ENCODE measurements at places on chromosomes 11 and 22. TPM values are rescaled to one million over a fixed set of nuclear protein-coding genes. Genes with fewer than 3 reads are reported as not detected.
A peak's percentile ranks its signal among the peaks of the same experiment; 100 is the strongest.

The UQCR10 gene
- total RNA-seq = 40.8 TPM

The GUCY1A2 gene
- not detected for total RNA-seq

The FAR1 gene
- total RNA-seq = 74.6 TPM

The APOC3 gene
- not detected for total RNA-seq

The CHEK1 gene
- 10.1 TPM for total RNA-seq

The WNT11 gene
- total RNA-seq = 1.3 TPM

The ZNRF3 gene
- 0.33 TPM for total RNA-seq

The OR52H1 gene
- total RNA-seq = 0.26 TPM

The CD3D gene
- total RNA-seq = 12.0 TPM

The ZNF215 gene
- 0.80 TPM for total RNA-seq

- no peak for DNase-seq
These were observed 99.3 kb upstream of the SESN3 start for GRCh38 chr11:95330302-95330701.

DNA sequence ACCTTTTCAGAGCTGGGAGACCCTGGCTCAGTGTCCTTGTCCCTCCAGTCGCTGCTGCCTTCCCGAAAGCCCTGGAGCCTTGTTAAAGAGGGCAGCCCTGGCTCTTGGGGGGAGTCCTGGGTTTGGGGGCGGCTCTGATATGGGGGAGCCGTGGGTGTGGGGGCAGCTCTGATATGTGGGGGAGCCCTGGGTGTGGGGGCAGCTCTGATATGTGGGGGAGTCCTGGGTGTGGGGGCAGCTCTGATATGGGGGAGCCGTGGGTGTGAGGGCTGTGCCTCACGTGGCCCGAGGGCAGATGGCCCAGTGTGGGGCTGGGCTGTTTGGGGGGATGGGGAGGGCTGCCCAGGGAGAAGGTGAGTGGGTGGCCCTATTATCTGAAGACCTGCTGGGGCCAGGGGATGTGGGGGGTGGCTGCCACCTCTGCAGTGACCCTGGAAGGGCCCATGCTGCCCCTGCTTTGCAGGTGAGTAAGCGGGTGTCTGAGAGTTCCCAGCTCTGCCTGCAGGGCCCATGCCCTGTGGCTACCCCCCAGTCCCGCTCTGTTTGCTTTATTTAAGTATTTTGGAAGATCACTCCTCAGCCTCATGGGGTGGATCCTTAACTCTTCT is 30.9 kb upstream of the GRAMD4 start:
- no peak for DNase-seq

GRCh38 chr22:44697423-44698141 is 4.4 kb upstream of the PRR5 start:
- DNase-seq = peak; percentile 92

DNA sequence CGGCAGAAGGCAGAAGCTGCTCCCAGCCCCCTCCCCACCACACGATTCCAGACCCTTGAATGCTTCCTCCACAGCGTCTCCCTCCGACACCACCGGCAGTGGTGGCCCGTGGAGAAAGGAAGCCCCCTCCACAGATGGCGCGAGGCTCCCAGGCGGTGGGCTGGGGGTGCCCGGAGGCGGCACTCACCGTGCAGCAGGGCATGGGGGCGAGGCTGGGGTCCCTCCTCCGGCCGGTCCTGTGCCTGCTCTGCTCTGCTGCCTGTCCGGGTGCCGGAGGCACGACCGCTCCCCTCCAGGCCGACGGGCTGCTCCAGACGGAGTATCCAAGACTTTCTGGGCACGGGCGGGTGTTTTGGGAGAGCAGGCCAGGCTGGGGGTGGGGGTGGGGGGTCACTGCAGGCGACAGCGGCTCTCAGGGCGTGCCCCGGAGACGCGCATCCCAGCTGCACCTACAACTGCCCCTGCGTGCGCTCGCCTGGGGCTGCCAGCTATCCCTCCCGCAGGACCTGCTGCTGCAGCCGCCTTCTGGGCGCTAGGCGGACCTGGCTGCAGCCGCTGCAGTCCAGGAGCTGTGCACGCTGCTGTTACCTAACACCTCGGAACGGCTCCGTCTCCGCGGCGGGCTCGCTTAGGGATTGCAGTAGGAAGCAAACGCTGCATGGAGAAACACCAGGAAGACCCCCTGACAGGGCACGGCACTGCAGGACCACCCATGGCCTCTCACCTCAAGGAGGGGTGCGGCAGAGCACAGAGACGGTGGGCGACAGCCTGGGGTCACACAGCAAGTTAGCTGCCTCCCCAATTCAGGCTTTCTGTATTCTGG is 15.2 kb downstream of the MRGPRG start:
- DNase-seq = no peak

- DNase-seq = no peak
These were observed 71.7 kb downstream of the DBX1 start for GRCh38 chr11:20088397-20089225.

DNA sequence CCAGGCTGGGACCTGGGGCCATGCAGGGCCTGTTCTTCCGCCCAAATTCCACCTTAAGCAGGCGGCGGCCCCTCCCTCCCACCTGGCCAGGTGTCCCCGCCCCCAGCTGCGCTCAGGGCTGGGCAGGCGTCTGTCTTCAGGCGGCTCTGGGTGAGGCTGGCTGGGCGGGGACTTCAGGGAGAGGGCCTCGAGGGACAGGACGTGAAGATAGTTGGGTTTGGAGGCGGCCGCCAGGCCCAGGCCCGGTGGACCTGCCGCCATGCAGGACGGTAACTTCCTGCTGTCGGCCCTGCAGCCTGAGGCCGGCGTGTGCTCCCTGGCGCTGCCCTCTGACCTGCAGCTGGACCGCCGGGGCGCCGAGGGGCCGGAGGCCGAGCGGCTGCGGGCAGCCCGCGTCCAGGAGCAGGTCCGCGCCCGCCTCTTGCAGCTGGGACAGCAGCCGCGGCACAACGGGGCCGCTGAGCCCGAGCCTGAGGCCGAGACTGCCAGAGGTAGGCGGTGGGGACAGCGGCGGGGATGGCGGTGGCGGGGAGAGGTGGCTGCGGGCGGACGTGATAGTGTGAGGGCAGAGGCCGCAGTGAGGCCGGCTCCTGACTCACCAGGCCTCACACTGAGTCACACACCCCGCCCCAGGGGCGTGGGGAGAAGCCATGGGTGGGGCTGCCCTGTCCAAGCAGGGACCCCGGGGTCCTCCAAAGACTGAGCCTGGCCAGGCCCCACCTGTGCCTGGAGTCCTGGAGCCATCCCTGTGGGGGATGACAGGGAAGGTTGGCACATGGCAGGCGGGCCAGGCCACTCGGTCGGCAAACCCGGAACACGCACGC is at the start of gene PKP3:
PKP3 (plus strand) TSS at position 176 of the 824 bp plus-strand sequence; CDS start at position 260, 84 bp downstream.
- no peak for DNase-seq

GRCh38 chr11:86632499-86633269 is 39.7 kb downstream of the ME3 start:
- DNase-seq = peak; percentile 13

GRCh38 chr11:94662065-94662779 is 95.1 kb downstream of the PIWIL4 start:
- no peak for DNase-seq

GRCh38 chr11:82007521-82007920 is 726.1 kb downstream of the FAM181B start:
- no peak for DNase-seq

- peak; percentile 79 for DNase-seq
These were observed 9.7 kb upstream of the NEFH start for GRCh38 chr22:29470159-29470855.

- DNase-seq = no peak
These were observed 1130.0 kb downstream of the DLG2 start for GRCh38 chr11:84497181-84497580.

GRCh38 chr11:3369366-3369765 is 9.6 kb downstream of the ZNF195 start:
- DNase-seq = no peak

DNA sequence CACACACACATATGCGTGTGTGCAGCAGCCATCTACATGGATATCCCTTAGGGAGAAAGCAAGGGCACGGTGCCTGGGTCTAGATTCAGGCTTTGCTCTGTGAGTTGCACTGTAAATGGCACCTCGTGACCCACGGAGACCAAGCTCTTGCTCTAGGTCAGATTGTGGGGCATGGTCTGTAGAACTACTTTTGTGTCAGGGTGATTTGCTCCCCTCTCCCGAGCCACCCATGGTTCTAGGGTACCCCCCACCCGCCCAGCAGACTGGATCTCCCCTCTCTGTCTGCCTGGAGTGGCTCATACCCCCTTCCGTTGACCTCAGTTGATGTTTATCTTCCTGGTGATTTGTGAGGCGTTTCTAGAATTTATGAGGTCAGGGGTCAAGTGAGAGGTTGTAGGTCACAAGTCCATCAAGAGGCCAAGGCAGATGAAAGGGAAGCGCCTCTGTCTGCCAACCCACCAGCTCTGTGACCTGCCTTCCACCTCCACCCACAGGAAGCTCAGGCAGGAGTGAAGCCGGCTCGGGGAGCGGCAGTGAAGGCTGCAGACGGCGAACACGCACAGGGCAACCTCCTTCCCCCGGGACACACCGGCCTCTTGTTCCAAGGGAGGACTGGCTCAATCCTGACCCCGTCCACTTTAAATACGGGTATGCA is 76.2 kb upstream of the TTLL12 start:
- DNase-seq = peak; percentile 63

DNA sequence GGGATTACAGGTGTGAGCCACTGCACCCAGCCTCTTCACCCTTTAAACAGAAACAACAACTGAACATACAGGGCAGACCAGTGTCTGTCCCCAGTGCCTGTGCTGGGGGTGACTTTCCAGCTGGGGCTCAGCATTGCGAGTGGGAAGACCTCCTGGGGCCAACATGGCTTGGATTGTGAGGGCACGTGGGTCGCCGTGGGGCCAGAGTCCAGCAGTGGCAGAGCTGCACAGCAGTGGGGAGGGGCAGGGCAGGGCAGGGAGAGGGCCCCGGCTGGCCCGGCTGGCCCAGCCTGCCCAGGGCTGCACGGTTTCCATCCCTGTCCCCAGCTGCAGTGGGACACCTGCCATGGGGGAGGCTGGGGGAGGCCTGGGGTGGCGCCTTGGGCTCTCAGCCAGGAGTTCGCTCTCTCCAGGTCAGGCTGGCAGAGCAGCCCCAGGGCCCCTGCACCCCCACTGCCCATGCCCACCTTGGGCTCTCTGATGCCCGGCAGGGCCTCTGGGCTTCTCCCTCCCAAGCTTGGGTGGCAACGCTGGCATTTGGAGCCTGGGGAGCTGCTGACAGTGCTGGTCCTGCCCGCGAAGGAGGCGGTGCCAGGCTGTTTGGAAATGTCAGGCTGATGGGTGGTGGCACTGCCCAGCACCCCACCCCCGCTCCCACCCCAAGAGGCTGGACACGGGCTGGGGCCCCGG is 30.5 kb upstream of the CCDC188 start:
- DNase-seq = no peak

DNA sequence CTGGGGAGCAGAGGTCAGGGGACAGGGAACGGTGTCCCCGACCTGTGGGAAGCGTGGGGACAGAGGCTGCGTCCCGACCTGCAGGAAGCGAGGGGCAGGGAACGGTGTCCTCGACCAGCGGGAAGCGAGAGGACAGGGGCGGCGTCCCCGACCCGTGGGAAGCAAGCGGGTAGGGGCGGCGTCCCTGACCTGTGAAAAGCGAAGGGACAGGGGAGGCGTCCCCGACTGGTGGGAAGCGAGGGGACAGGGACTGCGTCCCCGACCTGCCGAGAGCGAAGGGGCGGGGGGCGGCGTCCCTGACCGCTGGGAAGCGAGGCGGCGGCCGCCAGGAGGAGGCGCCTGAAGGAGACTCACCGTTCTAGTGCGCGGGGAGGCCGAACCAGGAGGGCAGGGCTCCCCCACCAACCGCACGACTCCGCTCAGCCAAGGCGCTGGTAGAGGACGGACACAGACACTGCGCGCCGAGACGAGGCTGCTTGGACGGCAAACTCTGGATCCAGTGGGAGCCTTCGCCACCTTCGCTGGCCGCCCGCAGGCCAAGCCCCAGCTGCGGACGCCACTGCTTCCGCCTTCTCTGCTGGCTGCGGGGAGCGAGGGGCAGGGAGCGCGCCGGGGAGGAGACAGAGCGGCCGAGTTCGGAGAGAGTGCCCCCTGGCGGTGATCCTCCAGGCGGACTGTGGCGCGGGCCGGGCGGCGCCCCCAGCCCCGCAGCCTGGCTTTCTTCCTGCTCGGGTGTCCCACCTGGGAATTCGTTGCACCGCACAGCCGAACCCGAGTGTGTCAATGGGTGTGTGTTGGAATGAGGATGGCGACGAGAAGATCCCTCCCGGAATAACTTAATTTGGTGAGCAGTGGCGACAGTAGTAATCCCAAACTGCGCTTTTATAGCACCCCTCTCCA is at the start of gene TRAF6:
TRAF6 (minus strand) TSS at position 579 of the 900 bp plus-strand sequence. CDS start 8,757 bp downstream, outside the sequence.
- DNase-seq = peak; percentile 91

GRCh38 chr22:20530368-20531153 is 23.2 kb downstream of the MED15 start:
- DNase-seq = no peak

DNA sequence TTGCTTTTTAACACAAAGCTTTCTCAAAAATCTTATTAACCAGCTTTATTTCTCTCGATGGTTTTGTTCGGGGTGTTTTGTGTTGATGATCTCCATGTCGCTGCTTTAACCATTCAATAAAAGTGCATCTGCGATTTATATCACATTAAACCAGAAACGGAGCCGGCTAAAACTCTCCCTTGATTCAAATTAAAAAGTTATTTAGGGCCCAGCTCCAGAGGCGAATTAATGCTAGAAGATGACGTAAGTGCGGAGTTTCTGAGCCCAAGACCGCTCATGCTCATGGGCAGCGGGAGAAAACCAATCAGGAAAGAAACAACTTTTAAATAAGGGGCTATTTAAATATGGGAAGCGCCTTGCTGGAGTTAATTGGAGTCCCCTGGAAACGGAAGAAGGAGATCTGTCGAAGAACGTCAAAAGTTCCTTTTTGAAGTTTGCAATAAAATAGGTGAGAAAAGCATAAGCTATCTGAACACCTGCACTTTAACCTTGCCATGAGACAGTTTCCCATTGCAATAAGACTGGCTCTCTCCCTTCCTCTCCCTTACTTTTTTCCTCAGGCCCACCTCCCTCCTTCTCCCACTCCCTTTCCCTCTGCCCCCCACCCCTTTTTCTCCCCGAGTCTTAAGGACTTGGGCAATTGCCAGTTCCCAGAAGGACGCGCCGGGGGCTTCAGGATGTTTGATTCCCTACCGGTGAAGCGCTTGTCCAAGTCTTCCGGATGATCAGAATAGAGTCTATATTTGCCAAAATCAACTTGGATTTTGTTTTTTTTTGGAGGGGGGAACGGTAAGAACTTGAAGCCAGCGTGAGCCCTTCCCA is 1.9 kb upstream of the DBX1 start:
- no peak for DNase-seq

DNA sequence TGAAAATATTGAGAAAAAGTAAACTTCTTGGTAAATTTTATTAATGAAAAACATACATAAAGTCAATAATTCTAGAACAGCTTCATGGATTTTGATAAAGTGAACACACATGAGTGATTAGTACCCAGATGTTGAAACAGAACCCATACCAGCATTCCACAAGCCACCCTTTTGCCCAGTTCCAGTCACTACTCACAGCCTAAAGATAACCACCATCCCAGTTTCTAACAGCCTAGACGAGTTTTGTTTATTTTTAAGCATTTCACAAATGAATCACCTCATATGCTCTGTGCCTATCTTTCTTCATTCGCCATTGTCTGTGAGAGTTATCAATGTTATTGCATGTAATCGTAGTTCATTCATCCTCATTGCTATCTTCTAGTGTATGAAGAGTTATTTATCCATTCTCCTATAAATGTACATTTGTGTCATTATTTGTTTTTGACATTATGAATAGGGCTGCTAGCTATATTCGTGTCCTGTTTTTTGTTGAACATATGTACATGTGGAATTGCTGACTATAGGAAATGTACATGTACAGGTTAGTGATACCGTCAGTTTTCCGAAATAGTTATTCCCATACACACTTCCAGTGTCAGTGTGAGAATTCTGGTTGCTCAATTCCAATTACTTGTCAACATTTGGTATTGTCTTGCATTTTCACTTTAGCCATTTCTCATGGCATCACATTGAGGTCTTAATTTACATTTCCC is 44.5 kb upstream of the TEAD1 start:
- no peak for DNase-seq
